Activated T-helper 1 cell treated with anti-CD3 and anti-CD28 coated beads, Interleukin-12 subunit alpha, Interleukin-12 subunit beta, Interleukin-2, Interleukin-4 antibody, amounts not matched to agents 30 ng/mL and 10 ng/mL and 1 ng/mL, durations not matched to agents 14 hours and 24 hours and 36 hours (primary cell): ENCODE measurements at places on chromosomes 5 and 9. TPM values are rescaled to one million over a fixed set of nuclear protein-coding genes. Genes with fewer than 3 reads are reported as not detected.

HMMR gene
- total RNA-seq = 25.5 and 26.8 TPM in 2 replicates

GPR151 gene
- not detected in 2 replicates for total RNA-seq

AQP3 gene
- 3.4 and 6.1 TPM in 2 replicates for total RNA-seq

CNTNAP3B gene
- total RNA-seq = not detected in 2 replicates

HTR1A gene
- not detected in 2 replicates for total RNA-seq

CTSV gene
- total RNA-seq = 0.24 and 0.31 TPM in 2 replicates

PRDM9 gene
- total RNA-seq = not detected in 2 replicates

DNM1 gene
- 1.4 and 1.8 TPM in 2 replicates for total RNA-seq

PCDHGA5 gene
- total RNA-seq = 0.24 and 0.31 TPM in 2 replicates

ITK gene
- total RNA-seq = 251 and 259 TPM in 2 replicates

ST8SIA4 gene
- 63.1 and 65.2 TPM in 2 replicates for total RNA-seq

NUTM2F gene
- total RNA-seq = not detected in 2 replicates

PPIP5K2 gene
- 47.6 and 52.7 TPM in 2 replicates for total RNA-seq

OR2K2 gene
- total RNA-seq = not detected in 2 replicates

MYOZ3 gene
- 0.49 and 0.51 TPM in 2 replicates for total RNA-seq

MPDZ gene
- not detected in 2 replicates for total RNA-seq

- no peak for DNase-seq
Measured at GRCh38 chr5:22306011-22306410, 547.1 kb downstream of the CDH12 start.

DNA sequence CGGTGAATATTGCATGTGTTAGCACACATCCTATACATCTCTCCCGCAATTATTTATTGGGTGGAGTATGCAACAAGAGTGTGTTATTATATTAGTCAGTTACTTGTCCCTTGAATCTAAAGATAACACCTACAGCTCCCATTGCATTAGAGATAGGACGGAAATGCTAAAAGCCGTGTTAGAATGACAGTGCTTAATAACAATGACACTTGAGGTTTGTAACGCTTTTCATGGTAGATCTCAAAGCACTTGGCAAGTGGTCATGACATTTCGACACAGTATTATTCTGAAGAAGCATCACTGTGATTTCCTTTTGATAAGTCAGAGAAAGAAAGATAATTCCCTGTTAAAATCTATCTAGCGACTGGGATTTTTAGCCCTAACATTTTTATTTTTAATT, 33.4 kb upstream of the TRIO start:
- DNase-seq = no peak

- DNase-seq = no peak
Measured at GRCh38 chr5:147483961-147484707, 25.7 kb downstream of the DPYSL3 start.

DNA sequence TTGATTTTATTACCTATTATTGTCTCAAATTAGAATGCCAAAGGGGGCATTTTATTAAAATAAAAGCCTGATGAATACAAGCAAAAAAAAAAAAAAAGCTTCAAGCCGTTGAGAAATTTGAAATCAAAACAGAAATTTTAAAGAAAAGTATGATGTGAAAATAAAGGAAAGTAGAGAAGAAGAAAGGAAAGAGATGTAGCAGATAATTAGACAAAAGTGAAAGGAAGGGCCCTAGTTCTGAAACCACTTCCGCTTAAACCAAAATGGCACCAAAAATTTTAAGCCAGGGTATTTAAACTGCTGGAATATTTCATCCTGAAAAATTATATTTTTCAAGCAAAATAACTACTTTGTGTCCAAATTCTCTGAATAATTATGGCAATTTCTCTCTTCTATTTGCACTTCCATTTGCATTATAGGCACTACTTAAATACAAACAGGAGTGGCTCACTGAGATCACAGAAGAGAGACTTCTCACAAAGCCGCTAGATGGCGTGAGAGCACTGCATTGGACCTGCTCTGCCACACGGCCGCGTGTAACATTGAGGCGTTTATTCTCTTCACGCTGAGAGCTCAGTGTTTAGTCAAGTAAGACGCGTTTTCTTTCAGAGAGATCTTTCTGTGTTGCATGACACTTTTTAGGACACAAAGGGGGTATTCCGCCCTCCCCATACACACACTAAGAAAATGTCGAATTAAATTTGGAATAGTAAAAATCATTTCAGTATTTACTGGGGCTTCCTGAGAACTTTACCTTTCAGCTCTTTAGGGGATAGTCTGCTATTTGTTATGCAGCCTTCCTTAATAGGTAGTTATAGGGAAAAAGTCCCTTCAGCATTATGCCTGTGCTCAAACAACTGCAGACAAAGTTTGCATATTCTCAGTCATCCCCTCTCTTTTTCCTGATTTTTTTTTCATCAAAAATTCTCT, 368.4 kb upstream of the CCNH start:
- DNase-seq = peak; percentile 64

- DNase-seq = no peak
Measured at GRCh38 chr5:14855366-14855765, 16.2 kb downstream of the ANKH start.

DNA sequence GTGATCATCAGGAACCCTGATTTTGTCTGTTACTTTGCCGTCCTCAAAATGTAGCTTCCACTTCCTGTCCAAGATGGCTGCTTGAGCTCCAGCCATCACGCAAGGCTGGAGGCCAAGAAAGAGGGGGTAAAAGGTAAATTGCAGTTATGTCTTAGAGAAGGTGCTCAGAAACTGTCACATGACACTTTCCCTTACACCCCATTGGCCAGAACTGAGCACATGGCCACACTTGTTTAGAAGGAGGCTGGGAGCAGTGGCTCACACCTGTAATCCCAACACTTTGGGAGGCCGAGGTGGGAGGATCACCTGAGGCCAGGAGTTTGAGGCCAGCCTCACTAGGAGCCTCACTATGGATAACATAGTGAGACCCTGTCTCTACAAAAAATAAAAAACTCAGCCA, 140.9 kb downstream of the RGS3 start:
- DNase-seq = no peak

- no peak for DNase-seq
Measured at GRCh38 chr9:113876151-113876992, at the start of gene ZNF618. Gene ZNF618, plus strand, starts transcription at chr9:113876309. Its CDS starts 72 bp downstream, at chr9:113876381.

GRCh38 chr9:27468000-27468399, 56.1 kb upstream of the IFNK start:
- no peak for DNase-seq

DNA sequence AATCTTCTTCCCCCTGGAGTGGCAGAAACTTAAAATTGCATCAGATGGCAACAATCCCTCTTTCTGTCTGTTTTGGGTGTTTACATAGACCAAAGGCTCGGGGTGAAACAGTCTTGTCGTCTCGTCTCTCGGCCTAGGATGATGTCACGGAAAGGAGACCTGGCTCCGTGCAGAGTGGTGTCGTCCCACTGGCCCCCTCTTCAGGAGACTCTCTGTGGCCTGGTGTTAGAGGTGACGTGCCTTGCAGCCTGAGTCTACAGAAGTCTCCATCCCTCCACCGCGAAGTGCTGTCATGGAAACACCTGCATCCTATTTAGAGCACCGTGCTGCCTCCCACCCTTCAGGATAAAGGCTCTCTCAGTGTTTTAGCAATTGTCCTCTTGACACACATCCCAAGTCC, 409.7 kb downstream of the IRX1 start:
- DNase-seq = no peak

- DNase-seq = no peak
Measured at GRCh38 chr5:61582887-61583286, 250.8 kb downstream of the ZSWIM6 start.

DNA sequence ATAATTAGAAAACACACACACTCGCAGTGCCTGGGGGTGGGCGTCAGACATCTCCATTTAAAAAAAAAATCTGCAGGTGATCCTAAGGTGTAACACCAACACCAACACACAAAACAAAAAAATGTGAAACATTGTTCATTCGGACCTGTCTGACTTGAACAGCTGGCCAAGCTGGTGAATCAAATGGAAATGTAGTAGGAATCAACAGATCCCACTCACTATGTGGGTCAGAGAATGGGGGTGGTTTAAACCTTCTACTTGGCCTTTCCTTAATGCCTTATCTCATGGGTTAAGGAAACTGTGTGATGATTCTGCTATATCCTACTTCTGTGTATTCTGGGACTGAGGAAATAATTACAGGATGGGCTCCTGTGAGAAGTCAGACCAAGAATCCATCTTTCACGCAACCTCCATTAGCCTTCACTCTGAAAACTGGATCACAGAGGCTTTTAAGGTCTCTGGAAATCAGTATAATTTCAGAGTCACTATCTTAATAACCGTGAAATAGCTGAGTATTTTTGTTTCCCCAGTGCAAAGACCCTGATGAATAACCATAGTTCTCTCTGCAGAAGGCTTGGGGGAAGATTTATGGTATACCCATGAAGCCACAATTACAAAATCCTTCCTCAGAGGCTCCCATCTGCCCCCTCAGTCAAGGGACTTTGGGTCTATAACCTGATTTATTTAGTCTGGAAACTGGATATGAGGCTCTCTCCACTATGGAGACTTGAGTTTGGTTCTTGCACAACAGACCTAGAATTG, 17.2 kb upstream of the MCCC2 start:
- DNase-seq = no peak

DNA sequence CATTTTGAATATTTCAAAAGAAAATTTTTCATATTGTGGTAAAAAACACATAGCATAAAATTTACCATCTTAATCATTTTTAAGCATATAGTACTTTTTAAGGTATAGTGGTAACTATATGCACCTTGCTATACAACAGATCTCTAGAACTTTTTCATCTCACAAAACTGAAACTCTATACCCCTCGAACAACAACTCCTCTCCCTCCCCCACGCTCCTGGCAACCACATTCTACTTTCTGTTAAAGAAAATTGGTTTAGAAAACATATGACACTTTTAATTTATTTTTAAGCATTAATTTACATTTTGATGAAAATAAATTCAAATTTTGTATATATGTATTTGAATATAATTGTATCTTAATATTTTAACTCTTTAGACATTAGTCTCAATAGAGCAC, 147.2 kb upstream of the EFNA5 start:
- no peak for DNase-seq

DNA sequence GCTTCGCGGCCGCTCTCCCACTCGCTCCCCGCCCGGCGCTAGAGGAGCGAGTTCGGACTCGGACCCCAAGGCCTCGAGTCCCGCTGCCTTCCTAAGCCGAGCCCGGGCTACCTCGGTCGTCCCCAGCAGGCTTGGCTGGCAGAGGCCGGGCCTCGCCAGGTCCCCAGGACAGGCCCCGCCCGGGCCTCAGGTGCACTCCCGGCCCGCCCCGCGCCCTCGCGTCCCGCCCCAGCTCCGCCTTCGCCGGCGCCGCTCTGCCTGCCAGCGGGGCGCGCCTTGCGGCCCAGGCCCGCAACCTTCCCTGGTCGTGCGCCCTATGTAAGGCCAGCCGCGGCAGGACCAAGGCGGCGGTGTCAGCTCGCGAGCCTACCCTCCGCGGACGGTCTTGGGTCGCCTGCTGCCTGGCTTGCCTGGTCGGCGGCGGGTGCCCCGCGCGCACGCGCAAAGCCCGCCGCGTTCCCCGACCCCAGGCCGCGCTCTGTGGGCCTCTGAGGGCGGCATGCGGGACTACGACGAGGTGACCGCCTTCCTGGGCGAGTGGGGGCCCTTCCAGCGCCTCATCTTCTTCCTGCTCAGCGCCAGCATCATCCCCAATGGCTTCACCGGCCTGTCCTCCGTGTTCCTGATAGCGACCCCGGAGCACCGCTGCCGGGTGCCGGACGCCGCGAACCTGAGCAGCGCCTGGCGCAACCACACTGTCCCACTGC, at the start of gene SLC22A5:
TSS of gene SLC22A5 (plus strand) at position 237 of the 707 bp plus-strand sequence. CDS start at position 500, 263 bp downstream.
- DNase-seq = peak; percentile 66

- no peak for DNase-seq
Measured at GRCh38 chr9:73229543-73229942, 77.9 kb downstream of the ANXA1 start.

- DNase-seq = no peak
Measured at GRCh38 chr9:93112116-93112863, 16.3 kb downstream of the CARD19 start.

DNA sequence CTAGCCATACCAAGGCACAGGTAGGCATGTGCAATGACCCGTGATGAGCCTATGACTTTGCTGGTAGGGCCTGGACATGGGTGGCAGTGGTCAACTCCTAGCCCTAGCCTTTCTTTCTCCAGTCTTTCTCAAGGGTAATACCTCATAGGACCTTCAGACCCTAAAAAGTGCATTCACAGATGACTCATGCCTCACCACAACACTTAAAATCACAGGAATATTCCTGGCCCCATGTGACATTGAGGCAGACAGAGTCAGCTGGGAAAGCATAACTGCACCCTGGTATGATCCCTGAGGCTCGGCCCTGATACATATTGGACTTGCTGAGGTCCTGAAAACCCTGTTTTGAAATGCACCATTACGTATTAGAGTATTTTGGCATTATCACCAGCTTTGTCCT, 449.5 kb downstream of the HINT1 start:
- no peak for DNase-seq

GRCh38 chr5:180492226-180492903, 1.8 kb upstream of the CNOT6 start:
- DNase-seq = no peak

DNA sequence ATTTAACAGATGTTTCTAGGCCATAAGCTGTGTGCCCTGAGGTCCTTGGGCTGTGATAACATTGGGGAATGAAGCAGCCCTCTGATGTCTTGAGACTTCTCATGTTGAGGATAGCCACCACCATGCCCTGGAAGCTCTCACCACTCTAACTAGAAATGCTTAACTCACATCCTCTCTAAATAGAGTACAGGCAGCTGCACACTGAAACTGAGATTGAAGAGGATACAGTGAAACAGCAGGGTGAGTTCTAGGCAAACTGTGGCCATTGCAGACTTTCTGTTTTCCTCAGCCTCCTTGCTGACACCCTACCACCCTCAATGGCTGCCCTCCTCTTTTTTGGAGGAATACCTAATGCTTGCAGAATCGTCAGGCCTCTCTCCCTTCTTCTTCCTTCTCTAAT, 22.4 kb downstream of the UTP15 start:
- no peak for DNase-seq

DNA sequence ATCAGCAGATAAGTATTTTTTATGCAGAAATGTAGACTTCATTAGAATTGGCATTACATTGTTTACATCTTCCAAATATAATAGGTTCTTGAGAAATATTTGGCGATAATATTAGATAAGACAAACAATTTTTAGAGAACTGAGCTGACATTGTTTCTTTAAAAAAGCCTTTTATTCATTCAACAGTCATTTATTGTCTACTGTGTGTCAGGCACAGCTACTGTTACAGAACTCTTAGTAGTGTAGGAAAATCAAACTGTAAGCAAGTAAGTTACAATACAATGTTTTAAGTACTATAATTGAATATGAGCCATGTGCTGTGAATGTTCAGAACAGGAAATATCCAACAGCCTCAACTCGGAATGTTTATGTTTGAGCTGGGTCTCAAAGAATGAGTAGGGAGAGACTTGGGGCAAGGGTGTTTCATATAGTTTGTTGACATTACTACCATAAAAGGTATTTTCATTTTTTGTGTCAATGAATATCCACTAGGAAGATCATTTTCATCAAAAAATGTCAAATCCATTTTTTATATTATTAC, 114.0 kb downstream of the CDC42SE2 start:
- no peak for DNase-seq

DNA sequence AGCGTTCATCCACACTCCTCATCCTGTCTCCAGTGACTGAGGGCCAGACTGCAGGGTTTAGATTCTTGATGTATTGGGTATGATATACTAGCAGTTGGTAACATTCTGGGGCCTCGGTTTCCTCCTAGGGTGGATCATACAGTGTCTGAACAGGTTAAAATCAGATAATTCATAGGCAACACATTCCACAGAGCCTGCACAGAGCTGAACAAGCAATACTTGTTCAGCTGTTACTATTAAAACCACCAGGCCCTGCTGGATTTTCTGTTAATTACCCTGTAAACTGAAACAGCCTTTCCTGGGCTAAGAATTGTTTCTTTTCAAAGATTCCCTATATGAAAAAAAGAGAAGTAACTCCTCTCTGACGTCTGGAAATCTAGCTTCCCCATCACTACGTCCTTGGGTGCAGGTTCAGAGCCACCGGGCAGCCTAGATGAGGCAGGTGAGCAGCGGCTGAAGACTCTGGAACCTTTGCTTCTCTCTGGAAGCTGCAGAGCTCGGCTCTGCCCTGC, 1313.5 kb upstream of the WWC1 start:
- DNase-seq = no peak
